Dermis microvascular lymphatic vessel endothelial cell (primary cell): ENCODE measurements at places on chromosomes 1 and 21.

- DNase-seq: no peak
Measured at GRCh38 chr1:86069757-86070145, 86.8 kb downstream of the COL24A1 start.

- no peak for DNase-seq
Measured at GRCh38 chr1:50427818-50428779, 4.9 kb upstream of the DMRTA2 start.

DNA sequence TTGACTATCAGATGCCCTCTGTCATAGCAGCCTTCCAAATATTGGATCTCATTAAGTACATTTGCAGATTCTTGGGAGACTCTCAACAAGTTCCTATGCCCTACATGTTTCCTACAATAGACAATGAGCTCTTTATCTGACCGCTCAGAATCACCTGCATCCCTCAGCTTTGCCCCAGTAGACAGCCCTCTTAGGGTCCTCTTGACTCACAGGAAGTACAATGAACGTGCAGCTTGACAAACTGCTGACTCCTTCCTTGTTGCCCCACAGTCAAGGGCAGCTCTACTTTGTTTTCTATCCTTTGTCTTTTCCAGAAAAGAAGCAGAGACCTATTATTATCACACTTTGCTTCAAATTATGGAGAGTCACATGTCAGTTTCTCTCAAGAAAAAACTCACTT lies 27.6 kb downstream of the SLC44A5 start:
- peak; percentile 21 for DNase-seq

- DNase-seq: no peak
Measured at GRCh38 chr1:91754816-91755580, 131.0 kb downstream of the TGFBR3 start.

GRCh38 chr1:101025283-101025656 lies 314 bp downstream of the DPH5 start:
- DNase-seq: no peak

DNA sequence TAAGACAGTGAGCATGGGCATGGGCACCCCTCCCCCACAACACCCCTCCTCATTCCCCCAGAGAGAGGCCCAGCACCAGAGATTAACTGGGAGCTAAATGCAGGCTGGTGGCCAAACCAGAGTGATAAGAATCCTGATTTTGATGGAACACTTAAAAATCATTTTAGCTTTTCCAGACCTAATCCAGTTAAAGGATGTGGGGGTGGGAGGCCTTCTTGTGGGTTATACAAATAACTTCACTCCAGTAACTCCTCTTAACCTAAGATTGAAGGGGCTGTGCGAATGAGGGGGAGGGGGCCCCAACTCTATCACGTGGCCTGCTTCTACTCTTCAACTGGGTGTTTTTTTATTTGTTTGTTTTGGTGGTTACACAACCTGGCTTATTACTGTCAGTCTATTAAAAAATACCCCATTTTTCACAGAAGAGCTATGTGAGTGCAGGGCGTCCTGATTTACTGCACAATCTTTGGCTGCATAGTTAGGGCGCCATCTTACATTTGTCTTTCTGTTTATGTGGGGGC lies 398.1 kb upstream of the LYPLAL1 start:
- no peak for DNase-seq

GRCh38 chr1:221437171-221437570 lies 304.7 kb downstream of the DUSP10 start:
- DNase-seq: no peak

DNA sequence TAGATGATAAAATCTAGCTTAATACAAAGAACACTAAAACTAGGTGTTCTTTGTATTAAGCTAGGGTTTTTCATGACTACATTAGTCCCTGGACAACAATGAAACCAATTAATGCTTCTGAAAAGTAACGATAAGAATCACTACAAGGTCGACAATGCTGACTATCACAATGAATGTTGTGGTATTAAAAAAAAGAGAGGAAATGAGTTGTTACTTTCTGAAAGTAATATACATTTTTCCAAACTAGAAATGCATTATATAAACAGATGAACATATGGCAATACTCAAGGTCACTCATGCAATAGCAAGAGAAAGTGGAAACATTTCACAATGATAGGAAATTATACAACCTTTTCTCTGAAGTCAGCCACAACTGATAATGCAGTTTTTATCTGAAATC lies 19.0 kb downstream of the DPH5 start:
- DNase-seq: peak; percentile 65

GRCh38 chr1:199932462-199932861 lies 95.0 kb upstream of the NR5A2 start:
- DNase-seq: no peak

GRCh38 chr1:246698466-246699094 lies 25.6 kb upstream of the SCCPDH start:
- DNase-seq: no peak

GRCh38 chr1:45721207-45721606 lies 29.2 kb downstream of the IPP start:
- no peak for DNase-seq

- no peak for DNase-seq
Measured at GRCh38 chr1:158333405-158334155, 2.2 kb upstream of the CD1B start.

GRCh38 chr1:230711245-230711644 lies 2.7 kb downstream of the AGT start:
- DNase-seq: no peak

DNA sequence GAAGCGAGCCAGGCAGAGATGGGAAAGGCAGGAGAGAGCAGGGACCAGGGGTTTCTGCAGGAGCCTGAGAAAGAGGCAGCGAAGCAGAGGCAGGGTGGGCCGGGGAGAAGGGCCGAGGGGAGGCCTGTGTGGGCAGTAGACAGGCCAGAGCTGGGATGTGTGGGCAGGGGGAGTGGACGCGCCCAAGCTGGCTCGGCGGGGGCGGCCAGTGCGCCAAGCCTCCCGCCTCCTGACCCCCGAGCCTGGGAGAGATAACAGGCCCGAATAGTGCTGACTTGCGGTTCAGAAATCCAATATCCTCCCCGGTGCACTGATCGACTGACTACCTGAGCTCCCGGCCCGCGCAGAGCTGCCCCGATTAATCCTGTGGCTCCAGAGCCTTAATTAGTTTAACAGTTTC lies 41.9 kb downstream of the AHDC1 start:
- DNase-seq: no peak

DNA sequence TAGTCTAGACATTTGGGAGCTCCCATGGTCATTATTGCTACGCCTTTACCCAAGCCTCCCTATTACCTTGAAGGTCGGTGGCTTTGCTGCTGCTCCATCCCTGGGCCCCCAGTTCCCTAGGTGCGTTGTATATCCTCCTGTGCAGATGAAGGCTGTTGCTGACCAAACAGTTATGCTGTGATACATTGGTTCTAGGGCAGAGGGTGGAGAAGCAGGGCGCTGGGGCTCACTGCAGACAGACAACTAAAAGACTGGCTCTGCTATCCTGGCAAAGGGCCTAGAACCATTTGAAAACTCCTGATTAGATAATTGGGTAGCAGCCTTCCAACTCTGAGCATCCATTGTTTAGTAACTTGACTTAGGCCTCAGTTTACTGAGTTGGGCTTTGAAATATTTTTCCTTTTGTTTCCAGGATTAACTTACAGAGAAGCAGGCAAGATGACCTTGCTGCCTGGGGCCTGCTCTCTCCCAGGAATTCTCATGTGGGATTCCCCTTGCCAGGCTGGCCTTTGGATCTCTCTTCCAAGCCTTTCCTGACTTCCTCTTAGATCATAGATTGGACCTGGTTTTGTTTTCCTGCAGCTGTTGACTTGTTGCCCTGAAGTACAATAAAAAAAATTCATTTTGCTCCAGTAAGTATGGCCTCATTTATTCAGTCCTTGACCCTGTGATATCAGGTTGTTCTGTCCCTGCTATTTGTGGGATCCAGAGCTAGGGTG lies 15.5 kb downstream of the CHI3L2 start:
- no peak for DNase-seq

DNA sequence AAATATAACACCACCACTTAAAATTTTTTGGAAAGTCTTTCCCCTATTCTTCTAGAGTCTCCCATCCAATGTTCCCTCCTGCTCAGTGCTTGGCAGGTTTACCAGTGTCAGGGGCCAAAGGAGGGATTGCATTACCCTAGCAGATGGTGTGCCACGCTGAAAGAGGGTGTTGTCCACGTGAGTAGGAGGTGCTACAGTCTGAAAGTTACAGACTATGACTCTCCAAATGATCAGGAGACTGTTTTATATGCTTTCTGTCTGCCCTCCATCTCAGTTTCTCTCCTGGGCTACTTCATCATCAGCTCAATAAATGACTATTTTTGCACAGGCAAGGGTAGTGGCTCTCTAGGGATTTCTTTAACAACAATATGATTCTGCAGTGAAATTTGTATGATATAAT lies 31.3 kb upstream of the ANGPTL7 start:
- no peak for DNase-seq

- DNase-seq: no peak
Measured at GRCh38 chr1:117046781-117047180, 13.3 kb upstream of the TTF2 start.

- DNase-seq: no peak
Measured at GRCh38 chr1:6505367-6506209, 14.1 kb upstream of the PLEKHG5 start.

DNA sequence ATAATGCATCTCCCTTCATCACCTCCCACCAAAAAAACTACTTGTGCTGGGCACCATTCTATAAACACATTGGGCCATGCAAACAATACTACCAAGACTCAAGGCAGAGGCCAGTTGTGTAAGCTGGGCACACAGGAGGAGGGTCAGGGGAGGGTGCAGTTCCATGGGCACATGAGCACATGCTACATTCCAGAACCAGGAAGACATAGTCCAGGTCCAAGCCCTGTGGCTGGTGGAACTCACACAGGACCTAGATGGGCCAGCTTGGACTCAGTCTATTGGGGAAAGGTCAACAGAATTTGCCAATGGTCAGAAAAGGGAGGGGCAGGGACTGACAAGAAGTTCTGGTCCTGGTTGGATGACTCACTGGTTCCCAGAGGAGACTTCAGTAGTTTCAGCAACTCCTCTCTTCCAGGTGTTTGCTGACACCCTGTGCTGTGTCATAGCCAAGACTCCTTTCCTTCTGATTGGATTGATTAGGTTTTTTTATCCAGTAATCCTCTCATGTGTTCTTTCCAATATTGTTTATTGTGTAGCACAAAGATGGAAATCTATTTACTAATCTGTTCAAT lies 249.7 kb downstream of the C1orf94 start:
- DNase-seq: no peak

- DNase-seq: no peak
Measured at GRCh38 chr1:97451046-97451826, 469.6 kb downstream of the DPYD start.

GRCh38 chr1:187383366-187383765 lies 554.6 kb downstream of the PLA2G4A start:
- DNase-seq: no peak

DNA sequence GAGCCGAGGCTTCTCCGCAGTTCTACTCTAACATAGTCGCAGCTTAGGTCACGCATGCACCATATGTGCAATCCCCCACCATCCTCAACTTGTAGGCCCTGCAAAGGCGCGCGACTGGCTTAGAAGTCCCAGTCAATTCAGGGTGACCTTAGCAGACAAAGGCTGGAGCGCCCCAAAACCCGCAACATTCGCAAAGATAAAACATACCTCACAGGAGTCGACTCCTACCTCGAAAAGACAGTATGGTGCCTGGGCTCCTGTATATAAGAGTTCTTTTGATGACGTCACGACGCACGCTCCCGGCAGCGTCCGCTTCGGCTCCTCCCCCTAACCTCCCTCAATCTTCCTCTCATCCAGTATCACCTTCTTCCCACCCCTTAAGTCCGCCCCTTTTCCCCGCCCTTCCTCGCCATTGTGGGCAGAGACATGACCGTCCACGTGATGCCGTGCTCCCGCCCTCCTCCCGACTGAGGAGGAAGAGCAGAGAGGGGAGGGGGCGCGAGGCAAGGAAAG lies at the start of gene GAS5:
GAS5 (minus strand) TSS at position 237 of the 513 bp plus-strand sequence.
- peak; percentile 100 for DNase-seq

DNA sequence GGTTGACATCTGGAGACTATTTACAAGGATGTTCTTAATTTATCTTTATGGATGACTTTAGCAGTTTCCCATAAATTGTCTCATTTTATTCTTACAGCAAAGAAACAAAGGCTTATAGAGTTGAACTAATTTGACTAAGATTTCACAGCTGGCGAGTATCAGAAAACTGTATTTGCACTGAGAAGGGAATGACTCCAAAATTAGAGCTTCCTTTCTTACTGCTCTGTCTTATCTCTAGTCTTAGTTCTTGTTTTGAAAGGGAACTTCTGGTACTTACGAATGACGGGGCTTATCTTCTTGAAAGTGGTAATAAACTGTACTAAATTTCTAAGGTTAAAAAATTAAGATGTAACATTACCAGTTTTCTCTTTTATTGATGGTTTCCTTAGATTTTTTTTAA lies 13.6 kb downstream of the CNST start:
- no peak for DNase-seq

- DNase-seq: peak; percentile 39
Measured at GRCh38 chr21:43864313-43864961, 586 bp upstream of the AGPAT3 start.

- no peak for DNase-seq
Measured at GRCh38 chr1:24858277-24858676, 71.8 kb downstream of the RUNX3 start.

DNA sequence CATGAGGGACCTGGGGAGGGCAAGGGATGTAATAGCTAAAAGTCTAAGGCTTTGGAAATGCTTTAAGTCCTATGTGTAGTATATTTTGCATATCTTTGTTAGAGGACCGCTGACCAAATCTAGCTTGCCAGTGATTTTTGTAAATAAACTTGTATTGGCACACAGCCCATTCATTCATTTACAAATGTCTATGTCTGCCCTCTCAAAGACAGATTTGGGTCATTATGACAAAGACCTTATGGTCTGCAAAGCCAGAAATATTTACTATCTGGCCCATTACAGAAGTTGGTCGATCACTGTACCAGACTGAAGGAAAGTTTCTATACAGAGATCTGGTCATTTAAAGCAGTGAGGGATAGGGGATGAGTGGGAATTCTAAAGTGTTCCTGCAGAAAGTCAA lies 120.1 kb upstream of the RAVER2 start:
- DNase-seq: no peak

DNA sequence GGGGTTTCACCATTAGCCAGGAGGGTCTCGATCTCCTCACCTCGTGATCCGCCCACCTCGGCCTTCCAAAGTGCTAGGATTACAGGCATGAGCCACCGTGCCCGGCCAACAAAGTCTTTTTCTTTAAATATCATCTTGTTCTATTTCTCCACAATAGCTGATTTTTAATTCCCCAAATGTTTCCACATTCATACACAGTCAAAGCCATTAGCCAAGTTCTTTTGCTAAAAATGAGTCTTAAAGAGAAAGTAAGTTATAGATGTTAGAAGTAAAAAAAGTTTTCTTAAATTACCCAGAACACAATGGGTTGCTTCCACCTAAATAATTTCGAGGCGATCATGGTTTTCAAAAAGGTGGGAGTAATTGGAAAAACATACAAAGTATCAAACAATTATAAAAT lies 30.6 kb downstream of the C2CD2 start:
- no peak for DNase-seq

- DNase-seq: no peak
Measured at GRCh38 chr1:107220036-107220435, 79.2 kb downstream of the NTNG1 start.

GRCh38 chr1:194289569-194290266 lies 1103.3 kb upstream of the B3GALT2 start:
- no peak for DNase-seq
